HCEC 1CT (cell line): ENCODE measurements at places on chromosomes 4 and X.

- no peak for DNase-seq
Observed at GRCh38 chrX:9895225-9895912, 71.8 kb upstream of the CLDN34 start.

DNA sequence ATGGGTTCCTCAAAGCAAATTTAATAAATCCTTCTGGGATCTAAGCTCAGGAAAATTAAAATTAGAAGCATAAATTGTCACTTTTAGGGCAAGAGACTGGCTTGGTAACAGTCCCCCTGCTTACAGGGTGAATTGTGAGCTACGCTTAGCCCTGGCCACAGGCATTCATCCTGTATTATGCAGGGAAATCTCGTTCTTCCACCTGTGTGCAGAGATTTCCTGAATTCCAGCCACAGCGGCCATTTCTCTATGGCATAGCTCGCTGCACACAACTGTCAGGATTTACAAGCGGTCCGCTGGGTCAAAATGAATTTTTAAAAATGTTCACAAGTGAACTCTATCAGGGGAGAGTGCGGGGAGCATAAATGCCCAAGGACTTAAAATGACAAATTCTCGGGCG is 111.9 kb downstream of the DCTD start:
- DNase-seq, result no peak

- no peak for DNase-seq
Observed at GRCh38 chr4:162935214-162935613, 231.5 kb downstream of the NAF1 start.

DNA sequence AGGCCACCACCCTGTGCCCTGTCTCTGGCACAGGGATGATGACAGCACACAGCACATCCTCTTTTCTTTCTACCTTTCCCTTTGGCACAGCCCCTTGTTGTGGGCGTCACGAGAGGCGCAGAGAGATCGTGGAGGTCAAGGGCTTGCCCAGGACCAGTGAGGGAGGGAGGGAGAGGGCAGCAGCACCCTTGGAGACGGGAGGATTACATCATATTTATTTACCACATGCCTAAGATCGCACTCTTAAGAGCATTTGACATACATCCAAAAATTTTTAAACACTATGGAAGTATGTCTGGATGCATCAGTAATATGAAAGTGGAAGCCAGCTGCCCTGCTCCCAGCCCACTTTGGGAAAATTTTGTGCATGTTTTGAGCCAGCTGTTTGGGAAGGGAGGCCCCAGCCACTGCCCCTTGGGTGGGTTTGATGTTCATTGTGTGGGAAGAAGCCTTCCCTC is 12.7 kb downstream of the WFS1 start:
- peak; percentile 47 for DNase-seq

- no peak for DNase-seq
Observed at GRCh38 chrX:79162076-79162475, 17.6 kb downstream of the GPR174 start.

- DNase-seq, result no peak
Observed at GRCh38 chr4:101792056-101792590, 1.6 kb downstream of the BANK1 start.

GRCh38 chr4:134727696-134728095 is 526.1 kb upstream of the PABPC4L start:
- DNase-seq, result no peak

DNA sequence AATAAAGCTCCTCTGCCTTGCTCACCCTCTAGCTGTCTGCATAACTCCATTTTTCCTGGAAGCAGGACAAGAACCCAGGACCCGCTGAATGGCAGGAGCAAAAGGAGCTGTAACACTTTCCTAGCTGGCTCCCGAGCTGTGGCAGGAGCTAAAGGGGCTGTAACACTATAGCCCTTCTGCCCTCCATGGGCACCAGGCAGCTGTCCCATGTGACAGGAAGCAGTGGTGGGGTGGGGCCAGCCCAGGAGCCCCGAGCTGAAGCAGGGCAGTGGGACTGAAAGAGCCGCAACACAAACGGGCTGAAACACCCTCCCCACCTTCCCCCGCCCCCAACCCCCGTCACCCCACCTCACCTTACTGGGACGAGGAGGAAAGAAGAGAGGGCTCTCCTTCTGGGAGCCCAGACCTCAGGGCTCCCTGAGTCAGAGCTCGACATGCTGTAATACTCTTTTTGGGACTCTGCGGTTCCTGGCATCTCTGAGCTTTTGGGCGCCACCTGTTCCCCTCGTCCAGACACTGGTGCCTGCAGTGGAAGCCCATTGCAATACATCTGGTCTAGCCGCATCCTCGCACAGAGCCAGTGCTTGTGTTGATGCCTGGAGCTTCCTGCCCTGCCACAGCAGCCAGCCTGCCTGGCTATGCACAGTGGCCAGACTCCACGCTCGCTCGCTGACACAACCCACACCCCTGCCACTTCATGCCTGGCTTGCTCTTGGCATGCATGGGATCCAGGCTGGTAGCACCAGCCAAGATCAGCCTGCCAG is 39.4 kb downstream of the PPM1K start:
- DNase-seq, result no peak

- no peak for DNase-seq
Observed at GRCh38 chr4:165844161-165844560, 28.9 kb upstream of the TLL1 start.

DNA sequence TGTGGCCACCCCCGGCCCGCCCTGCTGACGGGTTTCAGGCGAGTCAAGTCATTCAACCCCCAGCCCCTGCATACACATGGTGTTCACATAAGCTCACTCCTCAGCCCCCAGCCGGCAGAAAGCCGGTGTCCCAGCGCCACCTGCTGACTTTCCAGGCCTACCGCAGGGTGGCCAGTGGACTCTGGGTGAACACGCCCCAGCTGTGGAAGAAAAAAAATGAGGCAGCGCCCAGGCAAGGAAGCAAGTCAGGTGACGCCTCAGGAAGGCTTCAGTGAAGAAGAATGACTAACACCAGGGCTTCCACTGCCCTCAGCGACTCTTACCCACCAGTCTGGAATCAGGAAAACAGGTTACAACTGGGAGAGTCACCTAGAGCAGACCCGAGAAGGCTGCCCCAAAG is 15.8 kb downstream of the BCAP31 start:
- peak; percentile 69 for DNase-seq

DNA sequence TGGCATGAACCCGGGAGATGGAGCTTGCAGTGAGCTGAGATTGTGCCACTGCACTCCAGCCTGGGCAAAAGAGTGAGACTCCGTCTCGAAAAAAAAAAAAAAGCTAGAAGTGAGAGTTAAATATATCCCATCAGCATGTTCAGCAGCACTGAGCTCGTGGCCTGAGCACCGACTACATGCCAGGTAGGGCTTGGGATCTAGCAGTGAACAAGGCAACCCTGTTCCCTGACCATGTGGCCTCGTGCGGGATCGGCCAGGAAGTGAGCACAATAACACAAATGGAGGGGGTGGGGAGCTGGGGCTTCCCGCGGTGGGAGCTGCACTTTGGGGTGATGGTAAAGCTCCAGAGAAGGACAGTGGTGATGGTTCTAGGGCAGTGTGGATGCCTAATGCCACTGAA is 193.7 kb upstream of the PSAPL1 start:
- no peak for DNase-seq

- DNase-seq, result peak; percentile 11
Observed at GRCh38 chr4:41957634-41958033, 22.4 kb downstream of the TMEM33 start.

- DNase-seq, result no peak
Observed at GRCh38 chrX:153527208-153527607, 9.8 kb downstream of the ATP2B3 start.
